Activated CD8-positive, alpha-beta memory T cell treated with anti-CD3 and anti-CD28 coated beads for 24 hours (primary cell): ENCODE measurements at places on chromosomes 5 and 9.

DNA sequence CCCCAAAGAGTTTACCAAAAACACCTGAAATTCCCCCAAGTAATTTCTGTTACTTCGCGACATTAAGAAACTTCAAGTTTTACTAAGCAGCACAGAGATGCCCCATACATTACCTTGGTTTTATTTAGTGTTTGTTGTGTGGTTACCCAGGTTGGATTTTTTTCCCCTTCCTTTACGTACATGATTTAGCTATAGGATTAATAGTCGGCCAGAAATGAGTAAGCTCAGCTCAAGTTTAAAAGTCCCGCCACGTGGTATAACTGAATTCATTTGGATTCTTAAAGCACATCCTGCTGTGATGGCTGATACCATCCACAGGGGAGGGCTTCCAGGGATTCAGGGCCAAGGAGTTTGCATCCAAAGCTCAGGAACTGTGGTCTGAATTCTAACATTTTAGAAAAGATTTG is 75.9 kb downstream of the DAP start:
- no peak for DNase-seq

- DNase-seq, result no peak
Observed at GRCh38 chr5:144196612-144197011, 25.9 kb downstream of the KCTD16 start.

GRCh38 chr5:125064621-125065438 is 318.4 kb upstream of the ZNF608 start:
- DNase-seq, result no peak

GRCh38 chr5:116664988-116665387 is 90.4 kb upstream of the SEMA6A start:
- no peak for DNase-seq

GRCh38 chr9:99749641-99750040 is 72.0 kb upstream of the NR4A3 start:
- no peak for DNase-seq

DNA sequence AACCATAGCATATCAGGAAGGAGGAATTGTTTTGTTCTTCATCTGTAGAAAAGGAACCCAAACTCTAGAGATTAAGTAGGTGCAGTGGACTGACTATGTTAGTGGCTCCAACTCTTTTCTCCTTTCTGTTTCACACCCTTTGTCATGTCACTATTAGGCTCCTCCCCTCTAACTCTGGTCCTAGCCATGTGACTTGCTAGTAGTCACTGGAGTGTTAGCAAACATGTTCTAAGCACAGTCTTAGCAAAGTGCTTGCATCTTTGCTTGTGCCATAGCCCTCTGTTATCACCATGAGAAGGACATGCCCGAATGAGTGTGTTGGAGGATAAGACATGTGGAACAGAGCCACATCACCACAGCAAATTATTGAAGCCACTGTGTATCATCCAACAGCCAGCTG is 55.4 kb upstream of the PPP3R2 start:
- DNase-seq, result no peak

- no peak for DNase-seq
Observed at GRCh38 chr5:68053202-68053601, 162.4 kb upstream of the PIK3R1 start.

DNA sequence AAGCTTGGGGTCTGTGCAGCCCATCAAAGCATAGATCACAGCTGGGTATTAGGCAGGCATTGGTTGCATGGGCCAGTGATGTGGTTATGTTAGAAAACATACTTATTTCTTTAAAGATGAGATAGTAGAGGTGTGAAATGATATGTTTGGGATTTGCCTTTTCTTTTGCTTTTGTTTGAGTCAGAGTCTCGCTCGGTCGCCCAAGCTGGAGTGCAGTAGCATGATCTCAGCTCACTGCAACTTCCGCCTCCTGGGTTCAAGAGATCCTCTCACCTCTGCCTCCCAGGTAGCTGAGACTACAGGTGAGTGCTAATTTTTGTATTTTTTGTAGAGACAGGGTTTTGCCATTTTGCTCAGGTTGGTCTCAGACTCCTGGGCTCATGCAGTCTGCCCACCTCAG is 84.8 kb downstream of the PDE6A start:
- DNase-seq, result no peak

- no peak for DNase-seq
Observed at GRCh38 chr5:172850454-172850797, 16.4 kb downstream of the ERGIC1 start.

GRCh38 chr5:54590824-54591223 is 73.3 kb downstream of the SNX18 start:
- no peak for DNase-seq

- DNase-seq, result no peak
Observed at GRCh38 chr9:35254237-35254636, 92.4 kb downstream of the UNC13B start.

- no peak for DNase-seq
Observed at GRCh38 chr5:151779531-151780125, 7.9 kb downstream of the G3BP1 start.

DNA sequence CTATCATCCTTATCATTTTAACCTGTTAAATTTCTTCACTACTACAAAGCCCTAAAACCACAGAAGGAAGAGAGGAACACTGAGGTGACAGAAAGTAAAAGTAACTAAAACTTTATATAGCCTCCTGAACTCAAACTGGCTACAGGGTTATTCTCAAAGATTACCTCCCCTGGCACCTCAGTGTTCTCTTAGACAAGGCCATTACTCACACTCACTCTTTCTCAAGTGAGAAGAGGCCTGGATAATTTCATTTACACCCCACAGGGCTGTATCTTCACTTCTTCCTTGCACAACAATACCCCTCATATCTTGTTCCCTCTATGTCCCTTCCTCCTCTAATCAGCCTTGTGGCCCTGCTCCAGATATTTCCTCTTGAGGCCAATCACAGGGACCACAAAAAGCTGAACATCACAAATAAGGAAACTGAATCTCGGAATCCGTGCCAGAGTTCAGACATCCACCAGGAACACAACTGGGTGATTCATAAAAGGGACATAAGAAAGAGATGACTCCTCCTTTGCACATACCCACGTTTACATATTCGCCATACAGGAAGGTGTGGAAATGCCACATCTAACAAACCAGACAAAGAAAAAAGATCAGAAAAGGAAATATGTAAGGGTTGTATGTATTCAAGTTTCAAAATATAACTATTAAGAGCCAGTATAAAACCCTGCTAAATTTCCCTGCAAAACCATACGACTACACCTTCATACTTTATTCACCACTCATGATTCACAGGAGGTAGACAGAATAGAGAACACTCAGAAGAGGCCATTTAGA is 1.7 kb upstream of the KLHL3 start:
- DNase-seq, result peak; percentile 74

GRCh38 chr5:54367844-54368243 is 57.5 kb upstream of the ARL15 start:
- no peak for DNase-seq

- DNase-seq, result no peak
Observed at GRCh38 chr5:79122973-79123372, 11.4 kb downstream of the BHMT start.

- DNase-seq, result no peak
Observed at GRCh38 chr5:116153687-116154174, 68.9 kb downstream of the COMMD10 start.

GRCh38 chr9:132283863-132284262 is 70.9 kb downstream of the SETX start:
- no peak for DNase-seq

GRCh38 chr5:127029581-127030258 is 638 bp downstream of the MARCHF3 start:
- peak; percentile 77 for DNase-seq

GRCh38 chr5:113922343-113922742 is 408.8 kb downstream of the YTHDC2 start:
- DNase-seq, result no peak

DNA sequence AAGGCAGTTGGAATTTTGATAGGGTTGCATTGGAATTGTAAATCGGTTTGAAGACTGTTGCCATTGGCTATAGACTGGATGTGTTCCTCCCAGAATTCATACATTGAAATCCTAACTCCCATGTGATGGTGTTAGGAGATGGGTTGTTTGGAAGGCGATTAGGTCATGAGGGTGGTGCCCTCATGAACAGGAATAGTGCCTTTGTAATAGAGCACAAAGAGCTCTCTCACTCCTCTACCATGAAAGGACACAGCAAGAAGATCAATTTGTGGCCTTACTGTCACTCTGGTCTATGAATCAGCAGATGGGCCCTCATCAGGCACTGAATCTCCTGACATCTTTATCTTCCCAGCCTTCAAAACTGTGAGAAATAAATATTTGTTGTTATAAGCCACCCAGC is 133.2 kb downstream of the PARP8 start:
- no peak for DNase-seq

- DNase-seq, result no peak
Observed at GRCh38 chr5:15694696-15695214, 194.8 kb downstream of the FBXL7 start.

DNA sequence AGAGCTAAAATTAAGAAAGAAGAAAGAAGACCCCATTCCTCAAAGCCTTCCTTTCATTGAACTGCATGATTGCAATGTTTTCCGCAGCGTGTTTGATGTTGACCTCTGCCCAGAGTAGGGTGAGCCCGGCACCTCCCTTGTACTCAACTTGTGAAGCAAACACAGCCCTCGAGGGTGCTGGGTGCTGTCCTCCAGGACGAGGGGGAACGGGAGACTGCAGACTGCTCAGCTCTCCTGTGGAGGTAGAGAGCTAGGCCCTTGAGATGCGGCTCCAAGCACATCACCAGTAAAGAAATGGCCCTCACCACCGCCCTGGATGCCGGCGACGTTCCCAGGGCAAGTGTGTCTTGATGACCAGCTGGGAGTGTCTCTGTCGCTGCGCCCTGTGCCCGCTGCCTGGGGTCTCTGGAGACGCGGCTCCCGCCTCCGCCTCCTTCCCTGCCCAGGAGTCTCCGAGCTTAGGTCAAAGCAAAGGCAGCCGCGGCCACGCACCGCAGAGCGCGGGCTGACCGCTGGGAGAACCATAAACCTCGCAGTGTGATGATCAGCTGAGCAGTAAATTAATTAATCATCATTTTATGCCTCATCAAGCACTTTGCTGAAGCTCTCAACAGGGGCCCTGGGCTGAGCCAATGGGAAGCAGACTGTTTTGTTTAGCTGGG is 108.7 kb downstream of the IRX2 start:
- DNase-seq, result no peak

GRCh38 chr5:175671013-175671412 is 13.1 kb downstream of the HRH2 start:
- no peak for DNase-seq

DNA sequence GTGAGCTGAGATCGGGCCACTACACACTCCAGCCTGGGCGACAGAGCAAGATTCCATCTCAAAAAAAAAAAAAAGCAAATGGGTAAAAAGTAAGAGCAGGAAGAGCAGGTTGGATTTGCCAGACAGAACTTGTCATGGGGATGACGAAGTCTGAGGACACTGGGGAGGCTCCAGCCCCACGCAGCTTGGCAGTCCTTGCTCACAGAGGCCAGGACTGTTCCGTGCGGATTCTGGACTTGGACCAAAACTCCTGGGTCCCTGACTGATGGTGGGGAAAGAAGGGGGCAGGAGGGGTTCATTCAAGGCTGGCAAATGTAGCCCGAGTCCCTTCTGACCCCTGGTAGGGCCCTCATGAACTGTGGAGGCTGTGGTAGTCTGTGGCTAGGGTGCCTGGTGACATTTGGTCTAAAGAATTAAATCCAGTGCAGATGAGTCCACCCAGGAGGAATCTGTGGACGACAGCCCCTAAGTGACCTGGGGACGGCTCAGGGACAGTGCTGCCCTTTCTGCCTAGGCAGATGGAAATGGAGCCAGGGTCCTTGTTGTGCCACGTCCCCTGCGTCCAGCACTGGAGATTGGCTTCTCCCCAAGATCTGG is 3.1 kb downstream of the FGD3 start:
- DNase-seq, result peak; percentile 56

DNA sequence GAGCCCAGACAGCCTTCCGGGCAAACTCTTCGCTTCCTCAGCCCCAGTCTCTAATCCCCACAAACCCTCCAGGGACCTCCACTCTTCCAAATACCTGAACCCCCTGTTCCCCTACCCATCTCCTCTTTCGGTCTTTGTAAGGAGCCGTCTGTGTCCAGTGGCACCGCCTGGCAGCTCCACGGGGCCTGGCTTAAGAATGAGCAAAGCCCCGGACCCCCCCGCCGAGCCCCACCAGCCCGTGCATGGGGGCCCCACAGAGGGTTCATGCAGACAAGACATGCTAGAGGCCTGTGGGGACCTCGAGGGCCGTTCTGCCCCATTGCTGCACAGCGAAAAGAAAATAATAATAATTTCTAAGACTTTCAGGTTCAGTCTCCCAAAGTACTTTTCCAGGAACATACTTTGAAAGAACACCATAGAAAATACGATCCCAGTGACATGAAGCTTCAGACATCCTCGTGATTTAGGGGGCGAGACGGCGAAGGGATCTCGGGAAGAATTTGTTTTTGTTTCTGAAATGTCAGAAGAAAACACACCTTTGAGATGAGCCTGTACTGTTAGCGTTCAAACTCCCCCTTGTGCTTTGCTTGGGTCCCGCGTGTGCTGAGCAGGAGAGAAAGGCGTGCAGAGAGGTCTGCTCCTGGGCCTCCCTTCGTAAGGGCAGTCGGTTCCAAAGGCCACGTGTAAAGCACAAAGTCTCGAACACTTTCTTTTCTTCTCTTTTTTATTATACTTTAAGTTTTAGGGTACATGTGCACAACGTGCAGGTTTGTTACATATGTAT is 49.2 kb downstream of the IRX2 start:
- DNase-seq, result no peak

DNA sequence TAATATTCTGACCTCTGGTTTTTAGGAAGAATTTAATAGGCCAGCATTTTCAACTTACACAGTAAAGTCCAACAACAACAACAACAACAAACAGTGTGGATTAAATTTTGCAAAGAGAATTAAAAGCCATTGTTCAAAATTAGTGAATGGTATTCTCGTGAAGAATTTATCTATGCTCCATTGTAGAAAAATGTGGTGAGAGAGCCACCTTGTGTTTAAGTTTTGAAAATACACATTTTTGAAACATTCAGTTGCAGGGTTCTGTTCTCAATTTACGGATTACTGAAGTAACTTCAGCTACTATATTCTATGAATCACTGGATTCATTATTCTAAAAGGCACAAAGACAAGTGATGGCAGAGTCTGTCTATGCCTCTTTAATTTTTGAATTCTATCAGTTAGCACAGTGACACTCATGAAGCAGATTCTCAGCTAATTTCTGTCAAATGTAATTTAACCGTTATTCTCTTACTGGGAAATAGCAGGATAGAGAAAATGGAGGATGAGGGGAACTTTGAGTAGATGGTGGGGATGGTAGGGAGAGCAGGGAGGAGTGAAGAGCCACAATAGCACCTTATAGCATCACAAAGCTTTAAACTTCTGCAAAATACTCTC is 11.0 kb downstream of the CCDC152 start:
- no peak for DNase-seq

DNA sequence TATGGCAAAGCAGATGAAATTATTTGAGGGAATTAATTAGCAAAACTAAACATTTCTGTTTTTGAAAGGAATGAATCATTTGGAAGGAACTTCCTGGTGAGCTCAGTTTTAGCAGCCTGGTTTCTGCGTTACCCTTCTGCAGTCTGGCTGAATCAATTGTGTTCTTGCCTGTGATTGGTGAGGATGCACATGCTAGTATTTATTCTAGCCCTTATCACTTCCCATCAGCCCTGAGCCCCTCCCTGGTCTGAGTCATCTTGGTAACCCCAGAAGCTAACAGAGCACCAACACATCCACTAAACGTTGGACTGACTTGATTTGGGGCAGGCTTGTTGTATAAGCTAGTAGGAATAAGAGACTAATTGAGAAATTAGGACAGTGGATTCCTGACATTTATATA is 6.6 kb downstream of the TJP2 start:
- DNase-seq, result no peak

GRCh38 chr5:172411484-172412072 is 42.7 kb downstream of the SH3PXD2B start:
- no peak for DNase-seq

- no peak for DNase-seq
Observed at GRCh38 chr5:180238631-180239030, 29.6 kb upstream of the RASGEF1C start.
